ENCODE measurements at places on chromosomes 7 and 10.

DNA sequence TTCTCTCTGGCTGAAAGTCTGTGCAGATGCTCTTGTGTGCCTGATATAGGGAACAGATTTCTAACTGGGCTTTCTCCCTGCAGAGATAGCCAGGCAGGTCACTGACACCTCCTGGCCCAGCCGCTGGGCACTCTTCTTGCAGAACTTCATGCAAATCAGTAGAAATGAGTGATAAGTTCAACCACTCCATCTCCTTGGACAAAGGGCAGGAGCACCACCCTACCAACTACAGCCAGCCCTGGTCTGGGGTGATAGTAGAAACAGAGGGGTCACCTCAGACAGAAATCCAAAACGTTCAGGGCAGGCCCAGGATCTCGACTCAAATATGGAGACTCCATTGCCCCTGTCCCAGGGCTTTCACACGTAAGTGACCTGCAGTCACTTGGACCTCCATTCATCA lies 917.8 kb upstream of the ZNF722 start:
- DNase-seq, result no peak

DNA sequence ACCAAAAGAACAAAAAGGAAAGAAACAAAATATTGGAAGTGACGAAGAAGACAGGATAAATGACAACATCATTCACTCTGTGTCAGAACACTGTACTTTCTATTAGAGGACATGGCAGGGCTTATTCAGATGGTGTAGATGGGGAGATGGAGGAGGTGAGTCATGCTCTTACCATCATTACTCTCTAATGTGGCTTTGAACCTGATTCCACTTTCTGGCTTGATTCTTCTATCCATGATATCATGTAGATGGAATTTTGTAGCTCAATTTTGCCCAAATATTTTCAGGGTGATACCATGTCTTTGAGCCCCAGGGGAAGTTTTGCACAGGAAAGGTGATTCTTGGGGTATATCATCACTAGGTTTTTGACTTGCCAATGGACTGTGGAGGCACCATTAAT lies 91.7 kb downstream of the CFAP58 start:
- no peak for DNase-seq

GRCh38 chr10:4357911-4358310 lies 468.1 kb upstream of the AKR1E2 start:
- no peak for DNase-seq

GRCh38 chr10:14659626-14660196 lies 115.0 kb downstream of the FAM107B start:
- no peak for DNase-seq

DNA sequence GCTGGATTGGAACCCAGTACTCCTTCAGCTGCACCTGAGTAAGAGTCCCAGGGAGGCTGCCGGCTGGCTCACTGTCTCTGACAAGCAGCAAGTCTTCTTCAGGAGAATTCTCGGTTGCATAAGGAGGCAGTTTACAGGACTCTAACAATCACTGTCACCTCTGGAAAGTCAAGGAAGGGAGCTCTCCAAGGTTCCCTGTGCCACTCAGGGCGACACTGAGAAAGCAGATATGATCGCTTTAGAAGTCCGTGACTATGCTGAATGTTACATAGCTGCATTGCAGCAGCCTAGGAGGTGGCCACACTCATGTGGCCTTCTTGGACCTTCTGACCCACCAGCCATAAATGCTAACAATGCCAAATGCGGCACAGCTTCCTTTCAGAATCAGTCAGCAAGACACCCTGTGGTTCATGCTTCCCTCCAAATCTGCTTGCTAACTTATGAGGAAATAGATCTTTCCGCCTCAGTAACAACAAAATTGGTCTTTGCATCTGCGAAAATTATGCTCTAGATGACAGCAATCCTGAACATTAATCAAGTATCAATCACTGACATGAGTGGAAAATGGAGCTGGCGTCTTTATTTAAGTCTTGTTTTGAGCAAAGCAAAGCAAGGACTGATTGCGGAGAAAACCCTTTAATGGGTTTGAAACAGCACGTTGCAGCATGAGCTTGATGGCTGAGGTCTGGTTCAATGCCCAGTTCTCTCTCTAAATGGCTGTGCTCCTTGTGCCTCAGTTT lies 132.9 kb downstream of the ATXN7L1 start:
- no peak for DNase-seq

- no peak for DNase-seq
These were observed 1116.9 kb upstream of the CELF2 start for GRCh38 chr10:9900751-9901150.

DNA sequence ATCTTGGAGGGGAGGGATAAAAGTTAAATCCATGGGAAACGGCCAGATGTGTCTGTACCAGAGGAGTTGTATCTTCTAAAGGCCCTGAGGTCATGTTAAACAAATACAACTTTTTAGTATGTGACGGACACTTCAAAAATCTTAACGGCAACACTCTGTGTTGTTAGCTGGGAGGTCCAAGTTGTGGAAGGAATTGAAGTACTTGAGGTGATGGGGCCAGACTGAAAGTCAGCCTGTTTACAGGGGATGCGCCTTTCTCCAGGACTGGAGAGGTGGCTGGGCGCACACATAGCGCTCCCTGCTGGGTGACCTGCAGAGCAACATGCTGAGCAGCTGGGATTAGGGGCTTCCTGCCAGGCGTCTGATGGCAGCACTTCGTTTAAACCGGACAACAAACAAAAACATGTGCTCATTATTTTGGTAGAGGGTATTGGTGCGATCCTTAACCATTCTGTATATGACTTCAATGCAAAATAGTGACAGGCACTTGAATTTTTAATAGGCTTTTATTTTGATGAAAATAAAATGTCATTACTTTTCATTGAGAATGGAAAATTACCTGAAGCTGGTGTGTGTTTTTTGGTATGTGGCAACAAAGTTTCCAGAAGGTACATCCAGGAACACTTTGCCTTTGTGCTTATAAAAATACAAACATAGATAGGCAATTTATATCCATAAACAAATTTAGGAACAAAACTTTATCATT lies 198.2 kb downstream of the MLLT10 start:
- peak; percentile 22 for DNase-seq

GRCh38 chr10:89171996-89172395 lies 35.1 kb downstream of the CH25H start:
- DNase-seq, result no peak

- DNase-seq, result no peak
These were observed 1.5 kb upstream of the PARD3 start for GRCh38 chr10:34816501-34817002.

GRCh38 chr7:94374231-94374630 lies 20.5 kb upstream of the COL1A2 start:
- peak; percentile 94 for DNase-seq

- DNase-seq, result no peak
These were observed 92.3 kb downstream of the HIF1AN start for GRCh38 chr10:100628061-100628460.

DNA sequence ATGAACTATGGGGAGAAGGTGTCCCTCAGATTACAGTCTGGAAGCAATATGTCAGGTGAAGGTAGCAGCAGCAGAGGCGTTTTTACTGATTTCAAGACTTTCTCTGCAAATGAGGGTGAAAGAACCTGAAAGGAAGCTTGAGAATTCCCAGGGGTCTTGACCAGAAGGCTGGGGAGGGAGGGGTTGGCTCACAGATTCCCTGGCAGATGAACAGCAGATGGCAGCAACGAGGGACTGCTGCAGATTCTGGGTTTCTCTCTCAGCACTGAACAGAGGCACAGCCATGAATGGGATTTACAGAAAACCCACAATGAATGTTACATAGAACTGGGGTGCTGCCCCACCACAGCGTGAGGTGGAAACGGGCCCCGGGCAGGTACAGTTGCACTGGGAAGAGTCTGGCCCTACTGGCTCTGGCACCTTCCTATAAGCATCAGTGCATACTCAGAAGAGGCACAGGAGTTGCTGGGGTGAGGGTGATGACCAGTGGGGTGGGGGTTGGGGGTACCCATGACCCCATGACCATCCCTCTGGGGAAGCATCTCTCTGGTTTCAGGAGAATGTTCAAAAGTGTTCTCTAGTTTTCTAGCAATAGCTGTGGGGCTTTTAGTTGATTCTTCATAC lies 317.8 kb downstream of the SH2D4B start:
- no peak for DNase-seq

DNA sequence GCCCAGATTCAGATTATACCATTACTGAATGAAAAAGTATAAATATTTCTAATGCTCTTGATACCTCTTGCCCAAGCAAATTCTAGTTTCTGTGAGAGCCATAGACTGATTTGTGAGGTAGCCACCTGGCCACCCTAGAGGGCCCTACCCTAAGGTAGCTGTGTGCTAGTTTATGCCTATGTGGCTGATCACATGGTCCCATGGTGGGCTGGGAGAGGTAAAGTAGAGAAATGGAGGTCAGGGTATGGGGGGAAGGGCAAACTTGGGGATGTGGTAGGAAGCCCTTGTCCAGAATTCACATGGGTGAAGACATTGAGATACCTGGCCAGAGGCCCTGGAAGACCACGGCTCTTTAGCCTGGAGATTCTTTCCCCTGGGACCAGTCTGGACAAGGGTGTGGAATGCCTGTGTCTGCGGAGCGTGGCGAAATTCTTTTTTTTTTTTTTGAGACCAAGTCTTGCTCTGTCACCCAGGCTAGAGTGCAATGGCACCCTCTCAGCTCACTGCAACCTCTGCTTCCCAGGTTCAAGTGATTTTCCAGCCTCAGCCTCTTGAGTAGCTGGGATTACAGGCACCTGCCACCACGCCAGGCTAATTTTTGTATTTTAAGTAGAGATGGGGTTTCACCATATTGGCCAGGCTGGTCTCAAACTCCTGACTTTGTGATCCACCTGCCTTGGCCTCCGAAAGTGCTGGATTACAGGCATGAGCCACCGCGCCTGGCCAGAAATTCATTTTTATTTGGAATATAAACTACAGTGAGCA lies 639.4 kb downstream of the ACTR3B start:
- no peak for DNase-seq

DNA sequence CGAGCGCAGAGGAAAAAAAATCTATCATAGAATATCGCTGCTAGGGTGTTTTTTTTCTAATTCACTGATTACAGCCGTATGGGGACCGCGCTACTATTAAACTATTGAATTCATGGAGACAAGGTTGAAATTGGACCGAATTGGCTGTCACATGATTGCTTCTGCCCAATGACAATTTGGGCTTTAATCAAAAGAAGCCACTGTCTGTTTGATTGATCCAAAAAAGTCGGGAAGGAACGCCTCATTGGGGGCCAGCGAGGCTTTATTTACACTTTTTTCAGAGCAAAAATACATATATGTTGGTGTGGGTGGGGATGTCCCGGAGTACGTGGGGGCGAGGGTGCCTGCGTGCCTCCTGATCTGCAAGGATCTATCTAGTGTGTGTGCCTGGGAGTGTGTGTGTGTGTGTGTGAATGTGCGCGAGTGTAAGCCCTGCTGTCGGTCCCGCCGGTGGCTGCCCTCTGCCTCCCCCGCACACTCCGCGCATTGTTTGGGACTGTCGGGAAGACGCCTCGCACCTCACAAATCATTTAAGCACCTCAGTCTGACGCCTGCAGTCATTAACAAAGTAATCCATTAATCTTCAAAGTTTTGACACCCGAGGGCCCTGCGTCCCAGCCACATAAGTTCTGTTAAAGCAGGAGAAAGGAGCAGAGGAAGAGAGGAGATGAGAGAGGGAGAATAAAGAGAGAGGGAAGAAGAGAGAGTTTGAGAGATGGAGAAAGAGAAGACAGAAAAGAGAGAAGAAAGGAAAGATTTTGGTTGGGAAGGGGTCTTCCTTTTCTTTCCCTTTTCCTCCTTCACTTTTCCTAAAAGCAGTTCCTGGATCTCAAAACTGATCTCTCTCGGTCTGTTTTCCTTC lies at the start of gene HOXA2:
Gene HOXA2 (minus strand): TSS at position 103 of the 862 bp plus-strand sequence. CDS start 183 bp downstream, outside the sequence.
- DNase-seq, result no peak

- no peak for DNase-seq
These were observed 6.1 kb upstream of the FGL2 start for GRCh38 chr7:77205706-77206105.

DNA sequence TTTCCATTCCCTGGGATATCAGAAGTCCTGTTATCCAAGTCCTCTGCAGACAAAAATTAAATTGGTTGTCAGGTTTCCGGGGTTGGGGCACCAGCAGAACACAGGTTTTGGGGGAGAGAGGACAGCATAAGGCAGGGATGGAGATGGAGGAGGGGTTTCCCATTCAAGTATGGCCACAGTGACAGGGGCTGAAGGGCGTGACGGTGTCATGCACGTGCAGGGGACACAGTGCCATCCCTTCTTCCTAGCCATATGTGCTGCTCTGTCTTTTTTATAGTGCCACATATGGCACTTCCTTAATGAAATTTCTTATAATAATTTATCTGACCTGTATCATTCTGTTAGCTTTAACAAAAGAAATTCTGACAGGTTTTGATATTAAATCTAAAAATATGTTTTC lies 259.2 kb downstream of the PTEN start:
- DNase-seq, result no peak

DNA sequence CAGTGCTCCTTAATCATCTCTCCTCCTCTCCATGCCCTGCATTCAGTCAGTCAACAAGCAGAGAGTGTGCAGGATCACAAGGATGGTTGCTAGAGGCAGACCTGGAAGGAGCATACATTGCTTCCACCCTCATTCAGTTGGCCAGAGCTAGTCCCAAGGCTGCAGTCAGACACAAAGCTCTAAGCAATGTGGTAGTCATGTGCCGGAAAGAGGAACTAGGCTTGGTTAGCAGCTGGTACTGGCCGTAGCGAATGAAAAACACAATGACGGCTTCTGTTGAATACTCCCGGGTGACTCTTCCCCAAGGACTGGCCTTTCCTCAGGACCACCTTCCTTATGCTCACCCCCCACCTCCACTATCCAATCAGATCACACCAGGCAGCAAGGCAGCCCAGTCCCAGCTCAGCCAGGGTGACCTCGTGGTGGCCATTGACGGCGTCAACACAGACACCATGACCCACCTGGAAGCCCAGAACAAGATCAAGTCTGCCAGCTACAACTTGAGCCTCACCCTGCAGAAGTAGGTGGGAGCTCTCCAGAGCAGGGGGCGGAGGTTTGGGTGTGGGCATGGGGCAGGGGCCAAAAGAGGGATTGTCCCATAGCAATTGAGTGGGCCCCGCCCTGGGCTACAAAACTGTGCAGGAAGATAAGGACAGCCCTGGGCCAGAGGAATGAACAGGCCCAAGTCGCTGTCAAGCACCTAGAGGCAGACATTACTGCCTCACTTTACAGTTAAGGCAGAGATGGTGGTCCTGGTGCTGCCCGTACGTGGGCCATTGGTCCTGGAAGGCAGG lies 10.9 kb downstream of the LDB3 start:
- DNase-seq, result no peak

DNA sequence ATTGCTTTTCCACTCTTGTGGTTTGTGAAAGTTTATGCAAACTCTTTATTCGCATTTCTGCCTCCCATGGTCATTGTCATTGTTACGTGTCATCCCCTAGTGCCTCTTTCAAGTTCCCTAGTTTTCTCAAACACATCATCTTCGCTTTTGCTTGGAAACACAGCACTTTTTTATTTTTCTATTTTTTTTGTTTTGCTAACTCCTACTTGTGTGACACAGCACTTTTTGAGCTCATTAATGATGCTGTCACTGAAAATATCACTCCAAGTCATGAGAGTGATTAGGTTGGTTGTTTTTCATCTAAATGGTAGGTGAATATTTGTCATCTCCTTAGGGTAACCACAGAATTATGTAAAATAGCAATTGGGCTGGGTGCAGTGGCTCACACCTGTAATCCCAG lies 8.5 kb upstream of the STX1A start:
- no peak for DNase-seq

Data from stromal cell of bone marrow (primary cell).